ENCODE measurements at places on chromosomes 7 and 10.

DNA sequence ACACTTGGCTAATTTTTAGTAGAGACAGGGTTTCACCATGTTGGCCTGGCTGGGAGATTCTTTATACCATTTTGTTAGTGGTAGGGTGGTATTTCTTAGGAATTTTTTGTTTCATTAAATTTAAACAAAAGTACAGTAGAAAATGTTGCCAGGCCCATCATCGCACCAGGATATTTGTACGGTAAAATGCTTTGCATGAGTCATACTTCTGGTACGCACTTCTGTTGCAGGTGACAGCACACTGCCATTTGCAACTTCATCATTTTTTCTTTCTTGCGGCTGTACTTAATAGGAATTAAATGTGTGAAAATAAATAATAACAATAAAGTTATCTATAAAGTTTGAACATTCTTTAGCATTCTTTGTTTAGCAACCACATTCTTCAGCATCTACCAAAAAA lies 195.6 kb downstream of the SKAP2 start:
- DNase-seq = no peak

DNA sequence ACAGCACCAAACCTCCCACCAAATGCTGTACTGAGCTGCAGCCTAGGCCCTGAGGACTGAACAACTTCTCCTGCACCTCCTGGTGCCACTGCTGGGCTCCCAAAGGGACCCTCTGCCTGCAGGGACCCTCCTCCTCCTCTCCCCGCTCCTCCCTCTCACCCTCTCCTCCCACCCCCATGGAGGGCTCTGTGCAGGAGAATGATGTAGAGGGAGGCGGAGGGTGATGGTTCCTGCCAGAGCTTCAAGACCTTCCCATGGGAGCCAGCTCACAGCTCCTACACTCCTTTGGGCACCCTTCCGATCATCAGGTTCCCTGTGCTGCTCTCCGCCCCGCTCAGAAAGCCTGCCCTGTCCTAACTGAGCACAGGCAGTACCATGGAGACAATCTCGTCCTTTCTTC lies 97.7 kb downstream of the PRKAG2 start:
- no peak for DNase-seq

- DNase-seq = no peak
Observed at GRCh38 chr7:96188174-96188581, 133.7 kb downstream of the SLC25A13 start.

GRCh38 chr10:15419279-15419874 lies 48.3 kb upstream of the FAM171A1 start:
- peak; percentile 45 for DNase-seq
